Hindlimb muscle (tissue), 1 donor: ENCODE measurements at places on chromosomes 2 and 18. TPM values are rescaled to one million over a fixed set of nuclear protein-coding genes. Genes with fewer than 3 reads are reported as not detected.

DNA sequence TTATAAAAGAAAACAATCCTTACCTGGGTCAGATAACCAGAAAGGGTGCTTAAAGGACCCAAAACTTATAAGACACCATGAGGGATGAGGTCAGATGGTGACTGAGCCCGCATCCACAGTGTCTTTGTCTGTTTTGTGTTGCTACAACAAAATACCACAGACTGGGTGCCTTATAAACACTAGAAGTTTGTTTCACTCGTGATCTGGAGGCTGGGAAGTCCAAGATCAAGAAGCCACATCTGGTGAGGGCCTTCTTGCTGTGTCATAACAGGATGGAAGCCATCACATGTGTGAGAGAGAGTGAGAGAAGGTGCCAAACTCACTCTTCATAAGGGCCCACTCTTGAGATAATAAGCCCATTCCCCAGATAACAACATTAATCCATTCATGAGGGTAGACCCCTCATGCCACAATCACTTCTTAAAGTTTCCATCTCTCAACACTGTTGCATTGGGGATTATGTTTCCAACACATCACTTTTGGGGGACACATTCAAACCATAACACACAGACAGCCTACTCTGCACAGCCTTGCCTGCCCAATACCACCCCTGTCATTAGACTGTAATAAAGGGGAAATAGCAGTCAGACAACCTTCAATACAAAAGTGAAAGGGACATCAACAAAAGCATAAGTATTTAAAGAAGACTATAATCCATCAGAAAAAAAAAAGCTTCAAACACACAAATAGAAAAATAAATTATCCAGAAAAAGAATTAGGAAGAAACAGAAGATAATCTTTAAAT is 249.8 kb downstream of the ANAPC1 start:
- DNase-seq, result no peak

GRCh38 chr18:9475643-9476591 is 604 bp downstream of the RALBP1 start:
- DNase-seq, result peak; percentile 32

- DNase-seq, result no peak
Observed at GRCh38 chr2:10522726-10523405, 74.7 kb upstream of the ODC1 start.

DNA sequence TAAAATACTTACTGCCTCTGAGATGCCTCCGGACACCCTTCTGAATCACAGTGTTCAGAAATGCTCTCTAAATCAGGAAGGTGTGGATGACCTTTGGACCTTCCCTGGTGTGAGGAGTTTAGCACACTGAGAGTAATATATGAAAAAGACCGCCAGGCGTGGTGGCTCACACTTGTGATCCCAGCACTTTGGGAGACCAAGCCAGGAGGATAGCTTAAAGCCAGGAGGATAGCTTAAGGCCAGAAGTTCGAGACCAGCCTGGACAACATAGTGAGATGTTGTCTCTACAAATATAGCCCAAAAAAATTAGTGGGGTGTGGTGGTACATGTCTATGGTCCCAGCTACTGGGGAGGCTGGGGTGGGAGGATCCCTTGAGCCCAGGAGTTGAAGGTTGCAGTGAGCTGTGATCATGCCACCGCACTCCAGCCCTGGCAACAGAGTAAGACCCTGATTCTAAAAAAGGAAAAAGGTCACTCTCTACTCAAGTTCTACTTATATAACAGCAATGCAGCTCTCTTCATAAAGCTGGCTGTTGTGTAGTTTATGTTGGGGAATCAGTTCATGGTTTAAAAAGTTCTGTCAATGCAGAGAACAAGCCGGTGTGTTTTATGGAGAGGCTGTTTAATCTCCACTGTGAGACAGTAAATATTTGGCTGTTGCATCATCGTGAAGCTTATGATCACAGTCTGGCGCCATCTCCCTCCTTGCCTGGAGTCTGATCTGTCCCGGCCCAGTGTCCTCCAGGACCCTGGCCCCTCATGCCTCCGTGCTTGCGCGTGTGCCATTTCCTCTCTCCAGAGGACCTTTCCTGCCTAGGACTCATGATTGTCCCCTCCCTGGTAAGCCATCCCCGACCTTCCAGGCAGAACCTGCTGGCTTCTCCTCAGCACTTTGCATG is 184.5 kb downstream of the FAM210A start:
- no peak for DNase-seq

DNA sequence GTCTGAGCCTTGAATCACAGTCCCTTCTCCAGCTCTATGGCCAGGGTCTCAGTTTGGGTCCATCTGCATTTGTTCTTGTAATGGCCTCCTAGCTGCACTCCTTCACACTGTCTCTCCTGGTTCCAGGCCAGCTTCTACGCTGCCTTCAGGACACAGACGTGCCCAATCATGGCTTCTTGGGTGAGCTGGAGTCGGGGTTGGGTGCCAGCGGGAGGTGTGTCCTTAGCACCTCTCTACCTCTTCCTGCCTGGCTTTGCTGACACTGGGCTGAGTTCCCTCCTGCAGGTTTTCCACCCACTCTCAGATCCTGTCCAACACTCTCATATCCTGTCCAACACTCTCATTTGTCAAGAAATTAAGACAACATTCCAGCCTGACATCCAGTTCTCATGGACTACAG is 9.6 kb downstream of the TRPM8 start:
- no peak for DNase-seq

GRCh38 chr2:216989340-216990129 is 129.7 kb upstream of the TNP1 start:
- no peak for DNase-seq

- no peak for DNase-seq
Observed at GRCh38 chr2:189552991-189553404, 27.6 kb downstream of the SLC40A1 start.

DNA sequence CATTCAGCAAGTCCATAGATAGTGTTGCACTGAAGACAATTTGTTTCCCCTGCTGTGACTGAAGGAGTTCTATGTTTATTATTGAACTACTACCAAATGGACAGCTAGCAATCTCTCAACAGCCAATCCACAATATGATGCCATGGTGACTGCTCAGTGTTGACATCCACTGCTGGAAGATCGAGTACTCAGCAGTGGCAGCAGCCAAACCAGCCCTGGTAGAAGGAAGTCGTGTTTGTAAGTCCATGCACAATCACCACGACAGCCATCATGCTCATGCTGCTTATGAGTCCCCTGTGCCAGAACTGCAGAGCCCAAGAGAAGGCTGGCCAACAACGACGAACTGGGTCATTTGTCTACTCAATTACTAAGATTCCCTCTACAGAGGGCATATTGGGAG is 66.4 kb downstream of the OSR1 start:
- no peak for DNase-seq

- DNase-seq, result no peak
Observed at GRCh38 chr2:179302149-179302548, 37.5 kb upstream of the SESTD1 start.

DNA sequence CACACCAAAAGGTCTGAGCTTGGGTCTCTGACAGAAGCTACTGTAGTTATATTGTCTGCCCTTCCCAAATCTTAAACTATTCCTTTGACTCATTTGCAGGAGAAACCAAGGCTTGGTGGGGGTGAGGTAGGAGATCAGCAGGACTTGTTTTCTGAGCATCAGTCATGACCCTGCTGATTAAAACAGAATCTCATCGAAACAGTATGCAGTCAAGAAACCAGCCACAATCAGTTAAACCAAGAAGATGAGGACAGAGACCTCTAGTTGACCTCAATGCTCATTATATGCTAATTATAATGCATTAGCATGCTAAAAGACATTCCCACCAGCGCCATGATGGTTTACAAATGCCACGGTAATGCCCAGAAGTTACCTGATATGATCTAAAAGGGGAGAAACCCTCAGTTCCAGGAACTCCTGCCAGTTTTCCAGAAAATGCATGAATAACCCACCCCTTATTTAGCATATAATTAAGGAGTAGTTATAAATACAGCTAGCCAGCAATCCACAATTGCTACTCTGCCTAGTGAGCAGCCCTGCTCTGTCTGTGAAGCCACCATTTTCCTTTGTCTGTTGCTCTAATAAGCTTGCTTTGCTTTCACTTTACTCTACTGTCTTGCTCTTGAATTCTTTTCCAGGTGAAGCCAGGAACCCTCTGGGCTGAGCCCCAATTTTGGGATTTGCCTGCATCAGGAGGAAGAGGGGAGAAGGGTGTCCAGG is 26.7 kb downstream of the DSC3 start:
- no peak for DNase-seq

- no peak for DNase-seq
Observed at GRCh38 chr2:110877031-110877827, 144.9 kb downstream of the ACOXL start.

- DNase-seq, result no peak
Observed at GRCh38 chr2:187774551-187775071, 220.4 kb upstream of the TFPI start.

DNA sequence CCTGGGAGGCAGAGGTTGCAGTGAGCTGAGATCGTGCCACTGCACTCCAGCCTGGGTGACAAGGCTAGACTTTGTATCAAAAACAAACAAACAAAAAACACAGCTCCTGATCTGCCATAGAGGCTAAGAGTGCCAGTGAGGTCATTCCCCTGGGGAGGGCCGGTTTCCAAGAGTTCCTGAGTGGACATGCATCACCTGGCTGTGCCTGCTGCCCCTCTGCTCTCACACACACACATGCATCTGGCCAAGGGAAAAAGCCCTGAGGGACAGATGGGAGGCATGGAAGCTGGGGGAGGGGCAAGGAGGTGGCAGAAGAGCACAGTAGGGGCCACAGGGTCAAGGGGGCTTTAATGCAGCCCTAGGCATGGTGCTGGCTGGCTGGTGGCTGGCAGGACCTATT is 60.4 kb downstream of the ZBTB7C start:
- DNase-seq, result no peak

DNA sequence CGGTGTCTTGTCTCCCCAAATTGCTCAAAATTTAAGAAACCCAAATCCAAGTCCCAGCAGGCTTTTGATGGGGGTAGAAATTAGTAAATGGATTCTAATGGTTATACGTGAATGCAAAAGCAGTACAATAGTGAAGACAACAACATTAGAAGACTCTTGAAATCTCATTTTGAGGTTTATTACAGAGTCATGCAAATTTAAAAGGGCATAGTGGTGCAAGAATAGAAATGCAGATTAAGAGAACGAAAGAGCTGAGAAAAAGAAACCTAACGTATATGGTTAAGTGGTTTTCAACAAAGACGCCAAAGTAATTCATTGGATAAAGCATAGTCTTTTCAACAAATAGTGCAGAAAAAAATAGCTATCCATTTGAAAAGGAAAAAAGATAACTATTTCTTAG is 33.2 kb upstream of the CXXC1 start:
- no peak for DNase-seq

DNA sequence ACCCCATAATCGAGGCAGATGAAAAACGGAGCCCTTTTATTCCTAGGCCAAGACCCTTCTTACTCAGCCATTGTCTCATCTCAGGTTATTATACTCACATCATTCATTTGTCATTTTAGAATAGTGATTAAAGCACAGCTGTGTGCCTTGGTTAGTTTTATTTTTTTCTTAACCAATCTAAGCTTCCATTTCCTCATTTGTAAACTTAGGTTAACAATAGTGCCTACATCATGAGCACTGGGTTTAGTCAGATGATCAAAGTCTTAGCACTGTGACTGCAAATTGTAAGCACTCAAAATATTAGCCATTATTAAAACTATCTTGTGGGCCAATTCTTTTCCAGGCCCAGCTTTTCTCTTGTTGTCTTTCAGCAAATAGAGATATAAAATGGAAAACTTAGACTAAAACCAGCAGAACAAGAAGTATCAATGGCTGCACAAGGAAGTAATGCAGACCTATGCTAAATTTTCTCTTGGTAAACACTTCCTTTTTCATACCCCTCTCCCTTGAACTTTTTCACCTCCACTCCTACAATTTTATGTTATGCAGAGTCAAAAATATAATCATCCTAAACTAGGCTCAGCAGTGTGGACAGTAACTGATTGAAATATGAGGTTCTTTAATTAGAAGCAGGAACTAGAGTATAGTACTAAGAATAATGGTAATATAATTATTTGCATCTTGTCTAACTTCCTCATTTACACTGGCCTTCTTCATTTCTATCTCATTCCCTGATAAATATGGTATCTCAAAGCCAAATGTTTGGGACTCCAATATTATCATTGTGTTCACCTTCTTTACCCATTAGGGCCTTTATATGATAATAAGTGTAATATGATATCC is 21.5 kb upstream of the GALNT3 start:
- DNase-seq, result no peak

DNA sequence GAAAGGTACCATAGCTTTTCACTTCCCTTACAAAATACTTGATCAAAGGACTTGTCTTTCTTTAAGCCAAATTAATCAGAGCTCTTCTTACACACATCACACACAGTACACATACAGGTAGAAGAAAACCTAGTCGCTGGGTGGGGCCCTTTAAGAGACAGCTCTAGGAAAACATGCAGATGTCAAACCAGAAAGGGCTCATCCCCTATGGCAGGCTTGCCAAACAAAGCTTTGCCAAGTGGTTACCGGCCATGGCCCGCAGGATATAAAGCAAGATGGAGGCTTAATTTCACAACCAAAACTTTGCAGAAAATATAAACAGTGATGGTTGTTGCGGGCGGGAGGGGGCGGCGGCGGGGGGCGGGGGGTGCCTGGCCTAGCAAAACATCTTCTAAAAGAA is 2156.0 kb upstream of the PIK3C3 start:
- no peak for DNase-seq

DNA sequence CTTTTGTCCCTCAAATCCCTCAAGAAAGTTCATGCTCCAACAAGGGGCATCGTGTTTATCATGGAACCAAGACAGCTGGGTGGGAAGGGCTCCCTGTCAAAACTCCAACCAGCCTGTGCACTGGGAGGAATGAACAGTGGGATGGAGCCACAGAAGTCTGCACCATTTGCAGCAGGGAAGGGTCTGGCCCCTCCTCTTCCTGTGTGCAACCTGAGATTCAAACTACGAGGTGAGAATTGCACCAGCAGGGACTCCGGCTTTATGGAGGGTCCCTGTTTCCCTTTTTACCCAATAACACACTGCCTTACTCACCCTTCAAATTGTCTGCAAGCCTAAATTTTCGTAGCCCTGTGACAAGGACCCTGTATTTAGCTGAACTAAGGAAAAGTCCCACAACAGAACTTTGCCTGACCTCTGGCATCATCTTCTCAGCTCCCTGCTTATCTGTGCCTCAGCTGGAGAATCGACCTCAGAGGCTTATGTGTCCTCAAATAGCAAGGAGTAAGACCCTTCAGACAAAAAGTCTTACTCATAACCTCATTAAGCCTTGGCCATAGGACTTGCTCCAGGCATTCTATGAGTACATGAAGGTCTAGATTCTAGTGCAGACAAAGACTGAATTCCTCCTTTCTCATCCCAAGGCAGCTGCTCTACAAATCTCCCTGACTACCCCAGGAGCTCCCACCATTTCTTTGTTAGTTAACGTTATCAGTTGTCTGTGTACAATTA is 178.3 kb upstream of the SERPINE2 start:
- no peak for DNase-seq

GALR1 gene
- 0.09 TPM for polyA plus RNA-seq

RGPD8 gene
- 3.8 TPM for polyA plus RNA-seq

PAX3 gene
- polyA plus RNA-seq, result 0.44 TPM

RESP18 gene
- polyA plus RNA-seq, result not detected

FARP2 gene
- 32.1 TPM for polyA plus RNA-seq

TBR1 gene
- not detected for polyA plus RNA-seq

RAB6C gene
- 0.48 TPM for polyA plus RNA-seq

NT5DC4 gene
- polyA plus RNA-seq, result not detected

CRYBA2 gene
- polyA plus RNA-seq, result not detected
